Activated CD8-positive, alpha-beta memory T cell treated with anti-CD3 and anti-CD28 coated beads for 4 hours (primary cell): ENCODE measurements at places on chromosomes 13 and 19.

GRCh38 chr19:33532859-33533460 lies 11.4 kb upstream of the PEPD start:
- DNase-seq: no peak

- no peak for DNase-seq
Measured at GRCh38 chr19:48174445-48175030, 4.1 kb downstream of the ZSWIM9 start.

DNA sequence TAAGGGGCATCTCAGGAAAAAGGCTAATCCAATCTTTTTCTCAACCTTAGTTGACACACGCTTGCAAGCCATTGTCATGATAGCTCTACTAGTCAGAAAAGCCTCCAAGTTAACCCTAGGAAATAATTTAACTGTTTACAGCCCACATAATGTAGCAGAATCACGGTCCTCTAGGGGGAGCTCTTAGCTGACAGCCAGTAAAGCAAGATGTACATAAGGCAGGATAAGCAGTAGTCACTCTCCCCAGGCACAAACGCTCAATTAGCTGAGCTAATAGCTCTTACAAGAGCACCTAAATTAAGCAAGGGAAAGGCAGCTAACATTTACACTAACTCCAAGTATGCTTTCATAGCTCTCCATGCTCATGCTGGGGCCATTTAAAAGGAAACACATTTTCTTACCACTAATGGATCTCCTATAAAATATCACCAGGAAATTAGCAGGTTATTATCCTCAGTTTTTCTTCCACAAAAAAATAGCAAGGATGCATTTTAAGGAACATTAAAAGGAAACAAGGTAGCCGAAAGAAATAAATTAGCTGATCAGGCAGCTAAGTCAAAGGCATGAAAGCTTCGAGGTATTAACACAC lies 33.7 kb upstream of the ZSCAN5A start:
- no peak for DNase-seq

- DNase-seq: no peak
Measured at GRCh38 chr13:66809485-66809884, 420.7 kb downstream of the PCDH9 start.

GRCh38 chr19:2511991-2512390 lies 36.1 kb downstream of the GADD45B start:
- DNase-seq: no peak

DNA sequence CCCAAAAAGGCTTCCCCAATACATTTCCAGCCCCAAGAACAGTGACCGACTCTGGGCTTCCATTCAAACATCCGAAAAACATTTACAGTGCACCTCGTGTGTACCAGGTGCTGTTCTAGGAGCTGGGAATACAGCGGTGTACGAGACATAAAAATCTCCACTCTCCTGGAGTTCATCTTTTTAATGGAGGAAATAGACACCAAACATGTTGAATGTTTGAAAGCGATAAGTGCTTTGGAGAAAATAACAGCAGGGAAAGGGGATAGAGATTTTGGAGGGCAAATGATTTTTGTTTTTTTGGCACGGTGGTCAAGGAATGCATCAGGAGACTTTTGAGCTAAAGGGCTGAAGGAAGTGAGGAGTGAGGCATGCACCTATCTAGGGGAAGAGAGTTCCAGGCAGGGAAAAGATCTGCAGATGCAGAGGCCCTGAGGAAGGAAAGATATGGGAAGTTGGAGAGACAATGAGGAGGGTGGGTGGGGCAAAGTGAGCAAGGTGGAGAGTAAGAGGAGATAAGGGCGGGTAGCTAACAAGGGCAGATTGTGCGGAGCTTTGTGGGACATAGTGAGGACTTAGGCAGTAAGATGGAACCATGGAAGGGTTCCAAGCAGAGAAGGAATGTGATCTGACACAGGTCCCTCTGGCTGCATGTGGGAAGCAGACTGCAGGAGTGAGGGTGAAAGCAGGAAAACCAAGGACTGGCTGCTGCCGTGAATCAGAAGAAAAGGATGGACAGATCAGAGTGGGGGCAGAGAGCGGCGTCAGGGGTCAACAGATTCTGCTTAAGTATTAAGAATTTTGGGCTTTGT lies 703 bp upstream of the FBL start:
- no peak for DNase-seq

- no peak for DNase-seq
Measured at GRCh38 chr13:33994826-33995502, 177.0 kb downstream of the RFC3 start.
